ENCODE measurements at places on chromosomes 13 and 19.

GRCh38 chr13:33758113-33758512 lies 59.8 kb upstream of the RFC3 start:
- no peak for DNase-seq

- no peak for DNase-seq
These were observed 165.0 kb downstream of the USP12 start for GRCh38 chr13:27006519-27007161.

DNA sequence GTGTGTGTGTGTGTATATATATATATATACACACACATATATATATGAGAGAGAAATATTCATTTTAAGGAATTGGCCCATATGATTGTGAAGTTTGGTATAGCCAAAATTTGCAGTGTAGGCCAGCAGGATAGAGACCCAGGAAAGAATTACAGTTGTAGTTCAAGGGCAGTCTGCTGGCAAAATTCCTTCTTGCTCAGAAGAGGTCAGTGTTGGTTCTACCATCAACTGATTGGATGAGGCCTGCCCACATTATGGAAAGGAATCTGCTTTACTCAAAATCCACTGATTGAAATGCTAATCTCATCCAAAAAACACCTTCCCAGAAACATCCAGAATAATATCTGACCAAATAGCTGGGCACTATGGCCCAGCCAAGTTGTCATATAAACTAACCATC lies 24.0 kb downstream of the RNF6 start:
- DNase-seq: no peak

DNA sequence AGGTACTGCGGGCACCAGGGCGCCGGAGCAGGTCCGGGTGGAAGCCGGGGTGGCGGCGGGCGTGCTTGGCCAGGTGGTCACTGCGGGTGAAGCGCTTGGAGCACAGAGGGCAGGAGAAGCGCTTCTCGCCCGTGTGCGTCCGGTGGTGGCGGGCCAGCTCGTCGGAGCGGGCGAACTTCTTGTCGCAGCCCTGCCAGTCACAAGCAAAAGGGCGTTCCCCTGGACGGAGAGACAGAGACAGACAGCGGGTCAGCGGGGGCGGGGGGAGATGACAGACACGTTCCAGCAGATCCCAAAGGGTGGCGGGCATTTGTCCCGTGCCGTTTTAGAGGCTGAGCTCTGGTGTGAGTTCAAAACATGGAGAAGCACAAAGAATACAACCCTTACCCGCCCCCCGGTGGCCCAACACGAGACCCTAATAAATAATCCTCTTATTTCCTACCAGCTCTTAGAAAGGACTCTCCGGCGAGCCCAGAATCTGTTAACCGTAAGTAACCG lies 6.3 kb upstream of the REXO1 start:
- no peak for DNase-seq

- no peak for DNase-seq
These were observed 7.9 kb upstream of the FCGBP start for GRCh38 chr19:39942366-39942730.

All from effector memory CD4-positive, alpha-beta T cell (primary cell).